Dermis lymphatic vessel endothelial cell (primary cell): ENCODE measurements at places on chromosomes 13 and 19. TPM values are rescaled to one million over a fixed set of nuclear protein-coding genes. Genes with fewer than 3 reads are reported as not detected.

PALM gene
- total RNA-seq = 28.6 and 34.0 TPM in 2 replicates

DZIP1 gene
- total RNA-seq = 0.26 and 0.43 TPM in 2 replicates

ELAVL3 gene
- not detected in 2 replicates for total RNA-seq

SLC27A5 gene
- total RNA-seq = 6.1 and 8.6 TPM in 2 replicates

RAB20 gene
- total RNA-seq = 1.5 and 1.6 TPM in 2 replicates

ZNF677 gene
- 13.3 and 13.7 TPM in 2 replicates for total RNA-seq

TEX29 gene
- total RNA-seq = not detected in 2 replicates

SPACA4 gene
- total RNA-seq = not detected in 2 replicates

FFAR2 gene
- not detected in 2 replicates for total RNA-seq

OVOL3 gene
- not detected in 2 replicates for total RNA-seq

LGALS4 gene
- total RNA-seq = 0.34 TPM in 1 of 2 replicates, not detected in the other

DNAJC15 gene
- total RNA-seq = 17.4 and 17.9 TPM in 2 replicates
